ENCODE measurements at places on chromosomes 7 and 10.

DNA sequence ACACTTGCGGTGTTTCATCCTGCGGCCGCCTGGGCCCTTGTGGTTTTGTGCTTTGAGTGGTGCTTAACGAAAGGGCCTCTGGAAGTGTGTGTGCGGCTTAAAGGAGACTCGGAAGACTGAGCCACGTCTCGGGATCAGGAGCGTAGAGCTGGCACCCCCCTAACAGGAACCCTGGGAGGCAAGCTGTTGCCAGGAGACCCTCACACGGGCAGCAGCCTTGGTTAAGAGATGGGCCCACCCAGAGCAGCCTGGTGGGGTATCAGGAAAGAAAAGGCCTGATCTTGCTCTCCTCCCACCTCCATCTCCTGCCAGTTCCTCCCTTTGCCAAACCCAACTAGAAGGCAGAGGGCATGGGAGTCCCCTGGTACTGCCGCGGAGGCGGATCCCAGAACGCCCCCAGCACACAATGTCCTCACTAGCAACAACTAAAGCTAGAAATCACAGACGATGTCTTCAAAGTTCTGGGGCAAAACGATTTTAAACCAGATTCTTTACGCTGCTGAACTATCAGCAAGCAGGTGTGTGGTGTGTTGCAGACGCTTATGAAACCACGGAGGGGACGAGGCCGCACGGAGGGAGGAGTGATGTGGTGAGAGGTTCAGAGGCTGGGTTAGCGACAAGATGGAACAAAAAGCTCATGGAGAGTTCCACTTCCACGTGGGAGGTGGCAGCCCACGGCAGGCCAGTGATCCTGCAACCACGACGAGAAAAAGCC, 67.0 kb upstream of the INPP5A start:
- no peak for DNase-seq

DNA sequence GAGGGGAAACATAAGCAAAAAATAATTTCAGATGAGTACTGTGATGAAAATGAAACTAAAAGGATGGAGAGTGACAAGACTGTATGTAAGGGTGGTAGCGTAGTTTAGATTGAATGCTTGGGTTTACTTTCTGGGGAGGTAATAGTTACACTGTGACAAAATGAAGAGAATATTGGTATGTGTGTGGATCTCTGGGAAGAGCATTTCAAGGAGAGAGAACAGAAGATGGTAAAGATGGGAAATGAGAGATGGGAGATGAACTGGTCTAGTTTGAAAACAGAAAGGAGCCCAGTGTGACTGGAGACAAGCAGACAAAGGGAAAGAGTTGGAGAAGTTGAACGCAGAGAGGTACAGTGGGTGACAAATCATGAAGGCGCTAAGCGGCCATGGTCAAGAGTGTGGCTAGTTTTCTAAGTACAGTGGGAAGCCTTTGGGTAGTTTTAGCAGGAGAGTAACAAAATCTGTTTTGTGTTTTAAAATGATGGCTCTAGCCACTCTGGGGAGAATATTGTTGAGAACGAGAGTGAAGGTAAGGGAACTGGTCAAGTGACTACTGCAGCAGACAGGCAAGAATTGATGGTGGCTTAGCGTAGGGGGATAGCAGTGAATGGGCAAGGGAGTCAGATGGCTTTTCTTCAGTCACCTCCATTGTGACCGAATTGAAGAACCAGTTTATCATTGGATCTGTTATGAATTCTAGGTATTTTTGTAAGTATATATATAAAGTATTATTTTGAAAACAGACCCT, 22.6 kb downstream of the PALS2 start:
- no peak for DNase-seq

DNA sequence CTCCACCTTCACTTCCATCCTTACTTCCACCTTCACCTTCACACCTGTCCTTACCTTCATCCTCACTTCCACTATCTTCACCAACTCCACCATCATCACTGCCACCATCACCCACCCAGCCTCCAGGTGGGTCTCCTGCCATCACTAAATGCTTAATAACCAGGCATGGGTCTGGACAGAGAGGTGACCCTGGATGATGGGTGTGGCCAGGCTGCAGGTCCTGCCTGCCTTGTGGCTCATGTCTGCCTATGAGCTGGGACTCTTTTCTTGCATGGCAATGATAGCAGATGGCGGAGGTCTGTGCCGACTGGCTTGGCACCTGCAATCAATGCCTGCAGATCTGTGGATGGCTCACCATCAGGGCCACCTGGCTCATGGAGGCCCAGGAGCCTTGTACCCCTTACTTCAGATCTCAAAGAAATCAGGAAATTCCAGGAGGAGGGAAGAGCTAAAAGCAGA, 60.1 kb upstream of the ELN start:
- no peak for DNase-seq

DNA sequence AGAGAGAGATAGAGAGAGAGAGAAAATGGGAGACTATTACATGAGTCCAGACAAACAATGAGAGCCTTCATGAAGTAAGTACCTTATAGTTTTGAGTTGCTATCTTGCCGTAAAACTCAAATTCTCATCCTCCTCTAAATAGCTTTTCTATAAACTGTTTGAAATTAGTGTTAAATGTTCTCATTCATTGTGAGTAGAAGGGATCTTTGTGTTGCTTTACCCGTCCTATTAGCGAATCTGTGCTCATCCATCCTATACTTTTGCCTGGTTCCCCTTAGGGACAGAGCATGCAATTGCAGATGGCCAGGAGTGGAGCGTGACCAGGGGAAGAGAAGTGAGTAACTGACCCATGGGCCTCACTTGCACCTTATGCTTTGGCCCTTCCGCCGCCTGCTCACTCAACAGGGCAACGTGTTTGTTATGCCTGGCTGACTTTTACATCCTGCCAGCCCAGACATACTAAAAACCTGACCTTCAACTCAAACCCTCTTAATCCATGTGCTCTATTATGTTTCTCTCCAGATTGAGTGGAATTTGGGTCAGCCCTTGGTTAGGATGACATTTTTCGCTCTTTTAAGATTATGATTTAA, 244.2 kb upstream of the YAE1 start:
- no peak for DNase-seq

DNA sequence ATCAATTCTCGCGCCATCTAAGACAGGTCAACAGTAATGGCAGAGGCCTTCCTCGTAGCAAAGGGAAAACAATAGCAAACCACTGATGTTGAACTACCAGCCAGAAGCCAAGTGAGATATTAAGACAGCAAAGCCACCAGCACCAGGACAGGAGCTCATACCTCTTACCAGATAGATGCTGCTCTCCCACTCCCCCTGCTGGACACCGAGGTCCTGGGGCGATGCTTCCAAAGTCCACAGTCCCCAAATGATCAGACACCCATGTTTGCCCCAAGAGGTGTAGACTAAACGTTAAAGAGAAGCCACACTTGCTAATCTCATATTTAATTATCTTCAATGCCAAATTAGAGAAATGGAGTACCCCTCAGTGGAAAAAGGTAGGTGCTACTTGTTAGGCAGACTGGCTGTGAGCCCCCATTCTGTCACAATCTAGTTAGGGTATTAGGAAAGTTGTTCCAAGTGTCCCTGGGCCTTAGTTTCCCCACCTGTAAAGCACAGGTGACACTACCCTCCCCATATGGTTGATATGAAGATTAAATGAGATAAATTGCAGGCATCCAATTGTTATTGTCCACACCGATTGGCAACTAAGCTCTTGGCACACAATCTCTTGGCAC, 39.9 kb downstream of the TOMM7 start:
- DNase-seq, result no peak

DNA sequence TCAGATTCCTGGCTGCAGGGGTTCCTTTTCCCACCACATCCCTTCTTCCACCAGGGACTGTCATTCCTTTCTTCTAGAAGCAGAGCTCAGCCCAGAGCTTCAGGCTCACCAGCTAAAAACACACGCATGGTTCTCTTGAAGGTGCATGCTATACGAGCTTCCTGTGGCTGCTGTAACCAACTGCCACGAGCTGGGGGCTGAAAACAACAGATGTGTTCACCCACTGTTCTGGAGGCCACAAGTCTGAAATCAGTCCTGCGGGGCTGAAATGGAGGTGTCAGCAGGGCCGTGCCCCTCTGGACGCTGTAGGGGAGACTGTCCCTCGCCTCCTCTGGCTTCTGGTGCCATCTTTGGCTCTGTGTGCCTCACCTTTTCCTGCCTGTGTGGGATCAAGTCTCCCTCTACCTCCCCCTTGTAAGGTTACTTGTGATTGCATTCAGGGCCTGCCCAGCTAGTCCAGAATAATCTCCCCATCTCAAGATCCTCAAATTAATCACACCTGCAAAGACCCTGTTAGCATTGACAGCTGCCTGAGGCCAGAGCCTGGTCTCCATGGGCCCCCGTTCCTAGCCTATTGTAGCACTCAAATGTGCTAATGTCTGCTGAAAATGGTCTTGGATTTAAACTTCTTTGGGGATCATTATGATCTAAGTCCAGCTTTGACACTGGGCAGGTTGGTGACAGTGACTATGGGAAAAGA, 13.7 kb downstream of the RAB19 start:
- no peak for DNase-seq

DNA sequence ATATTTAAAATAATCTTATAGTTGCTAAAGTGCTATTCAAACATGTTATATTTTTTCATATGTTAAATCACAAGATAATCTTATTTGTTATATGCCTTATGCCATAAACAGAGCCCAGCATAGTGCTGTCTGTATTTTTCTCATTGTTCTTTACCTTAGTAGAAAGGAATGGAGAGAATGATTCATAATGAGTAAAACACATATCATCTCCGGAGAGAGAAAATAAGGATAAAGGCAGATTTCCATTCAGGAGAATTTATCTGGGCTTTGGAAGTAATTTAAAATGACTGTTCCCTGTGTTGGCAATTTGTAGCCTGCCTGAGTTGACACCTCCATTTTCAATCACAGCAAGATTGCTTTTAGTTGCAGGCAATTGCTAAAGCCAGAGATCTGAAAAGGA, 30.2 kb downstream of the CHN2 start:
- no peak for DNase-seq

GRCh38 chr7:28483908-28484605, 71.7 kb downstream of the CREB5 start:
- no peak for DNase-seq

GRCh38 chr10:6348096-6348874, 145.6 kb downstream of the PFKFB3 start:
- DNase-seq, result no peak

DNA sequence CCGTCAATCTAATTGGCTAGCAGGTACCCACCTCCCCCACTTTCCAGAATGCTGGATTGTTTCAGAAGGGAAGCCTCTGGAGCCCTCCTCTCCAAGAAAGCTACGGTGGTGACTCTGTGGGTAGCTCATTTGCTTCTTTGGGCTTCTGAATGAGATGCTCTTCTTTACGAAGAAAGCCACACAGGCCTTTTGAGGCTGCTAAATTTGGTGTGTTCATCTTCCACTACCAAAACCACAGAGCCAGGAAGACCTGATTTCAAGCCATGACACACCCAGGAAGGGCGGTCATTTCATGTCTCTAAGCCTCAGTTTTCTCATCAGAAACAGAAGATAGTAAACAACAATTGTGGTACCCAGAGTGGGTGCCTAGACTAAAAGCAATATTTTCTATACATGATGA, 901.2 kb downstream of the KCNMA1 start:
- DNase-seq, result no peak

- no peak for DNase-seq
Observed at GRCh38 chr10:86387178-86387794, 20.7 kb upstream of the GRID1 start.

GRCh38 chr7:155680864-155681263, 36.4 kb downstream of the RBM33 start:
- no peak for DNase-seq

DNA sequence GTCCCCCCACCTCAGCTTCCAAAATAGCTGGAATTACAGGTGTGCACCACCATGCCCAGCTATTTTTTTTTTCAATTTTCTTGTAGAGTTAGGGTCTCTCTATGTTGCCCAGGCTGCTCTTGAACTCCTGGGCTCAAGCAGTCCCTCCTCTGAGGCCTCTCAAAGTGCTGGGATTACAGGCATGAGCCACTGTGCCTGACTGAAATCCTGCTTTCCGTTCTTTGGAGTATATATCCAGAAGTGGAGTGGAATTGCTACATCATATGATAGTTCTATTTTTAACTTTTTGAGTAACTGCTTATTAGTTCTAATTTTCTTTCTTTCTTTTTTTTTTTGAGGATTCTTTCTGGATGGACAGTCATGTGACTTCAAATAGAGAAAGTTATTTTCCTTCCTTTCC, 62.9 kb upstream of the ZMIZ2 start:
- no peak for DNase-seq

DNA sequence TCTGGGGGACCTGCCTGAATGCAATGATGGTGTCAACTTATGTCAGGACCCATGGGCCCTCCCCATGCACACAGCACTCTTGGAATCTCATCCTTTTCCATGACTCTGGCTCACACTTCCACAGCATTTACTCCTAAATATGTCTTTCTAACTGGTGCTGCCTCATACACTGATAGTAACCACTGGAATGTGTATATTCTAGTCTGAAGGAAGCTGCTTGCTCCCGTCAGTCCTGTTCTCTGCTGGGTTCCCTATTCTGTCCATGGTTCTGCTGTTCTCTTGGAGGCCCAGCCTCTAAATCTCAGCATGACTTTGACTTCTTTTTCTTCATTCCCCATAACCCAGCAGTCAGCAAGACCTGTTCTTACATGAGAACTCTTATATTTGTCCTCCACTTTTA, 1055.1 kb downstream of the KCNMA1 start:
- DNase-seq, result no peak

DNA sequence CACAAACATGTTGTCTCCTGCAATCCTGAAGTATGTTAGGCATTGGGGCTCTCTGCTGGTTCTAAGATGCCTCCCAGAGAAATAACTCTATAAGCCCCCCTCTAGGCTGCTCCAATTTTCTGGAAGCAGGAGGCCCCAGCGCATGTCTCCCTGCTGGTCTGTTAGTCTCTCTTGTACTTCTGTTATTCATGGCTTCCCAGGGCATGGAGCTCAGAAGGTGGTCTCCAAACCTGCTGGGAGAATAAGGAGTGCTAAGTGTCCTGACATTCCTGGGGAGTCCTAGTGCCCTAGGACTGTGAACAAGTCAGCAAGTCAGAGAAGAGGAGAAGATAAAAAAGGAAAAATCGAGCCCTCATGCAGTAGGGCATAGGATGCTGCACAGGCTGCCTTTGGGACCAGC, 70.5 kb upstream of the EFCAB10 start:
- no peak for DNase-seq

DNA sequence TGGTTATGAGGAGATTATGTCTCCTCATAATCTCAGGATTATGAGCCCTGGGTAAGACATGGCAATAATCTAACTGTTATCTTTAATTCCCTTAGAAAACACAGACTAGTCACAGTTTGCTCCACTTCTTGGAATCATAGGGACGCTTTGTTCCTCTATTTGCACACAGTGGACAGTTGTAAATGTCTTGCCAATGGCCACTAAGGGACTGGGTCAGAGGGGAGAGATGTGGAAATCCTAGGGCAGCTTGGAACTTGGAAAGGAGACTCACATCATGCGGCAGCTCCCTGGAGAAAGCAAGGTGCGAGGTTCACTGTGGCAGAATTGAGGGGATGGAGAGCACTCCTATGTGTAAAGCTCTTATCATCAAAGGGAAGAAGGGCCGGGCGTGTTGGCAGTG, 266.1 kb downstream of the PRPF18 start:
- no peak for DNase-seq

DNA sequence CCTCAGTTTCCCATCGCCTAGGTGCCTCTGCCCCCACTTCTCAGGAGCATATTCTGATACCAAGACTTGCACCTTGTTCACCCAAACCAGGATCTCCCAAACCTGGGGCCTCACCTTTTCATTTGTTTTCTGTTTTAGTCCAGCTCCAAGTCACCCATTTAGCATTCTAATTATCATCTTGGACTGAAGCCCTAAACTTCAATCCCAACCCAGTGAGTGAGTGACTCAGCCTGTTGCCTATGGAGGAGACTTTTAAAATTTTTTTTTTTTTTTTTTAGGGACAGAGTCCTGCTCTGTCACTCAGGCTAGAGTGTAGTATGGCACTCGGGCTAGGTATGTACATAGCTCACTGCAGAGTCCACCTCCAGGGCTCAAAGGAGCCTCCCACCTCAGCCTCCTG, 378.9 kb upstream of the AUTS2 start:
- no peak for DNase-seq

Measured in GOT3 (cell line).